Left ventricle myocardium superior (tissue), 1 donor: ENCODE measurements at places on chromosomes 16 and 17.

- DNase-seq, result no peak
Observed at GRCh38 chr17:9232591-9233270, 211.4 kb downstream of the NTN1 start.

DNA sequence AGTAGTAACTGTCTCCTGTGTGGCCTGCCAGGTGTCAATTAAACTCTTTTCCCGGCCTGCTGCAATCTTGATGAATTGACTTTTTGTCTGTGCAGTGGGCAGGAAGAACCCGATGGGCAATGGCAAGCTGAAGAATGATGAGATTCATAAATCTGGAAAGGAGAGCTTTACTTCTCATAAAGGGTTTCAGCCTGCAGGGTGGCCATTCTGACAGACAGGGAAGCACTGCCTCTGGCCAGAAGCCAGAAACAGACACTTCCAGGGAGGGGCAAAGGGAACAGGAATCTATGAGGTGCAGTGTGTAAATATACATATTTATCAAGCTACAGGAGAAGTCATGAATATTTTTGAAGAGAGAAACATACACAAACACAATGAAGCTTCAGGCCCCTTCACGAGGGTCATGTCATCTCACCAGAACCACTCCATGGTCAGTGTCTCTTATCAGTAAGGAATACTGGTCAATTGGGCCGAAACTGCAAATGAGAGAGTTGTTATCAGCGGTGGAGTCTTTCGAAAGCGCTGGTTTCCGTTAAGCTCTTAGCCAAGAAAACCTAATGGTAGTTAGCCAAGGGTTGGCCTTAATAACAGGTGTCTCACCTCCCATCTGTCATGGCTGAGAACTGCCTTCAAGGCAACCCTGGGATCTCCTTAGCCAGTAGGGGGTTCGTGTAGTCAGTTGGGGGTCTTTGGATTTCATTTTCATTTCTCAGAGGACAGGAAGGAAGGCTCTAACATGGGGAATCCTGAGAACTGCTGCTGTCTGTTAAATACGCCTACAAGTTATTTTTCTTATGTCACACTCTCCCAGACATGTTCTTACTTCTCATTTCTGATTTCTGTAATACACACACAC is 1.2 kb upstream of the NARF start:
- peak; percentile 43 for DNase-seq

DNA sequence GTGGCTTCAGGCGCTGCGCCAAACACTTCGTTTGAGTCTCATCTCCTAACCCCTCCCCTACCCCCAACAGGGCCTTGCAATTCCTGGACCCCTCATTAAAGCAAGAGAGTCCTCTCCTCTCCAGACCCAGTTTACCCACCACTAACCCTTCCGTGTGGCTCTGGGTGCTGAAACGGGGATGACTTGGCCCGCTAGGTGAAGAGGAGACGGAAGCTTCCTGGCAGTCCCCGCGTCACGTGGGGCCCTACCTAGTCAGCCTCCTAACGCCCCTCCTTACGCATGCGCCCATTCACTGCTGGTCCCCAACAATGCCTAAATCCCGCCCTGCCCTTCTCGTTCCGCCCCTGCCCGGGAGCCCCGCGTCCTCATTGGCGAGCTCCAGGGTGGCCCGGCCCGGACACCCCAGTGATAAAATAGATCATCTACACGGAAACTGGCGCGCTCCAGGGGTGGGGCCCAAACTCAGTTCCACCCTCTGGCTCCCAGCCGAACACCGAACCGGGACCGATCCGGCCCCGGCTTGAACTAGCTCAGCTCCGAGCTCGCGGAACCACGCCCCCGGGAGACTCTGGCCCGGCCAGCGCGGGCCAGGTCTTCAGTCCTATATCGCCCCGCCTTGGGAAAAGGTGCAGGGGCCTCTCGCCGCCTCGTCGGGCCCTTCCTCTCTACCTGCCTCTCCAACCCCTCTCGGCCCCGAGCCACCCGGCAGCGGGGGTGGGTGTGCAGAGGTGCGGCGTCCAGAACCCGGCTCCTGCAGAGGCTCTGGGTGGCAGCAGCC is at the start of gene SLC16A13:
SLC16A13 (plus strand) TSS at position 425 of the 778 bp plus-strand sequence. CDS start 368 bp downstream, outside the sequence.
- peak; percentile 95 for DNase-seq

GRCh38 chr16:19532601-19533000 is 8.9 kb downstream of the CCP110 start:
- no peak for DNase-seq

DNA sequence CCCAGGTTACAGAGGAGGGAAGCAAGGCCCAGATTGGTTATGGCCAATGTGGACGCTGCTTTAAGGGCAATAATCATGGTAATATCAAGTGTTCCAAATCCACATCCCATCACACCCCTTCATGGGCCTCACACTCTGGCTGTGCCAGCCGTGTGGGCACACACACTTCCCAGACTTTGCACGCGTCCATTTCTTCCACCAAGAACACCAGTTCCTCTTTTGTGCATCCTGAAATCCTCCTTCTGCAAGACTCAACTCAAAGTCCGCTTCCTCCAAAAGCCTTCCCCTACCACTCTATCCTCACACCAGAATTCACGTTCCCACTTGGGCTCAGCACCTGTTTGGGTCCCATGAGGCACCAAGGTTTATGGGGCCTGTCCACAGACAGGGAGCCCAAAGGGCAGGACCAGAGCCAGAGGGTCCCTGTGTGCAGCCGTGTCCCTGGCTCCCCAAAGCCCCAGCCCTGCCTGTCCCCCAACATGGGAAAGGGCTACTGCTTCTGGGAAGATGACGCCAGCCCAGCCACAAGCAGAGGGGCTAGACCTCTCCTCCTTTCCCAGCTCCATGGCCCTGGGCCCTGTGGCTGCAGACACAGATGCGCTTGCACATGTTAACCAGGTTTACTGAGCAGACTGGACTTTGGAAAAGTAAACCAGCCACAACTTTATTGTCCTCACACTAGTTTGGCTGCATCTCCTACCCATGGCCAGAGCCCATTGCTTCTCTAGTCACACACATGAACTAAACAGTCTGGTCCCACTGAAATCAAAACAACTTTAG is 20.3 kb downstream of the SPNS3 start:
- no peak for DNase-seq

- no peak for DNase-seq
Observed at GRCh38 chr16:50653633-50654519, 27.2 kb downstream of the SNX20 start.

DNA sequence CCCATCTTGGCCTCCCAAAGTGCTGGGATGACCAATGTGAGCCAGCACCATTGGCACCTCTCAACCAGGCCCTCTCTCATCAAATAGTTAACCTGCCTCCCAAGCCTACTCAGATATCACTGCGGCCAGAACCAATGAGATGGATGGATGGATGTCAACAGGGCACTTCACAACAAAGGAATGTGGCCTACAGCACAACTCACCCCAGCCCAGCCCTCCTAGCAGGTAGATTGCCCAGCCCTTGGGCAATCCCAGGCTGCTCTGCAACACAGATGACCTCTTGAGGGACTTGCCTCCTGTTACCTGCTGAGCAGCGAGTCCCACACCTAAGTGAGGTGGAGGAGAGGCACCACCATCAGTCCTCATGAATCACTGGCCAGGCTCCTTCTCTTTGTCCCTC is 22.6 kb upstream of the KIFC3 start:
- no peak for DNase-seq

DNA sequence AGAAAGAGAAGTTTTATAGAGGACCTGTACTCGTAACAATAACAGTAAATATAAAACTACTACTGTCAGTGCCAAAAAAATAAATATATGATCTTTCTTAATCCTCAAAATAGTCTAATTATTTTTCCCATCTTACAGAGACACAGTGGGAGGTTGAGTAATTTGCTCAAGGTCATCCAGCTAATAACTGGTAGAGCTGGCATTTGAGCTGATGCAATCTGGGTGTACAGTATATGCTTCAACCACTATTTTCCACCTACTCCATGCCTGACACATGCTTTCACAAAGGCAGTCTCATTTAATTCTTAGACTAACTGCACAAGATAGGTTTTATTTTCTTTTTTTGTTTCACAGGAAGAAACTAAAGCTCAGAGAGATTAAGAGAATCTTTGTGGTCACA is 33.6 kb downstream of the PIGL start:
- no peak for DNase-seq

GRCh38 chr17:31674717-31675349 is 184.2 kb downstream of the COPRS start:
- DNase-seq, result no peak

DNA sequence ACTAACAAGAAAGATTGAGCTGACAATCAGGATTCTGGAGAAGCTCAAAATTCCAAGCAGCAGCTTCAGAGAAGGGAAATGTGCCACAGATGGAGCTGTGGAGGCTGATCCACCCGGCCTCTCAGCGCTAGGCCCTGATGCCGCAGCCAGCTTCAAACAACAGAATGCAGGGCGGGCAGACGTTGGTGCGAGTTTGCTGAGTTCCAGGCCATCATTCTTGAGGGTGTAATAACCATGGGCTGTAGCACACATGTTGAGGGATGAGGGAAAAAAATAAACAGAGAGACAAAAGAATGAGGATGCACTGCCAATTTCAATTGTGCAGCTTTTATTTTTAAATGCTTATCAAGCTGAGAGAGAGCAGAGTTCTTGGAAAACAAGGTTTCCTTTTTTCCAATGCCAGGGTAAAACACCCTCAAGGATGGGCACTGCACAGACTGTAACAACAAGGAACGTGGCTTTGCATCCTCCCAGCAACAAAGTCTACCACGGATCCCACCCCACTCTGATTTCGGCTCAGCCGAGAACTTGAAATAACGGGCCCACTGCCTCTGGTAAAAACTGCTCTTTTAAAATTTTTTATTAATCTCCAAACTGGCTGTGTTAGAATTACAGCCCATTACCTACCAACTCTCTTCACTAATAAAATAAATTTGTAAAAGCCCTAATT is 90.2 kb downstream of the SMG6 start:
- peak; percentile 48 for DNase-seq
